ENCODE measurements at places on chromosomes 6 and 20. TPM values are rescaled to one million over a fixed set of nuclear protein-coding genes. Genes with fewer than 3 reads are reported as not detected.

SOBP gene
- 0.79 TPM for total RNA-seq

MRAP2 gene
- total RNA-seq = not detected

RBM24 gene
- total RNA-seq = not detected

TGM3 gene
- total RNA-seq = not detected

- no peak for DNase-seq
Observed at GRCh38 chr6:47349931-47350330, 40.2 kb upstream of the TNFRSF21 start.

Data from CD8-positive, alpha-beta memory T cell (primary cell).